ENCODE measurements at places on chromosomes 7 and 10.

DNA sequence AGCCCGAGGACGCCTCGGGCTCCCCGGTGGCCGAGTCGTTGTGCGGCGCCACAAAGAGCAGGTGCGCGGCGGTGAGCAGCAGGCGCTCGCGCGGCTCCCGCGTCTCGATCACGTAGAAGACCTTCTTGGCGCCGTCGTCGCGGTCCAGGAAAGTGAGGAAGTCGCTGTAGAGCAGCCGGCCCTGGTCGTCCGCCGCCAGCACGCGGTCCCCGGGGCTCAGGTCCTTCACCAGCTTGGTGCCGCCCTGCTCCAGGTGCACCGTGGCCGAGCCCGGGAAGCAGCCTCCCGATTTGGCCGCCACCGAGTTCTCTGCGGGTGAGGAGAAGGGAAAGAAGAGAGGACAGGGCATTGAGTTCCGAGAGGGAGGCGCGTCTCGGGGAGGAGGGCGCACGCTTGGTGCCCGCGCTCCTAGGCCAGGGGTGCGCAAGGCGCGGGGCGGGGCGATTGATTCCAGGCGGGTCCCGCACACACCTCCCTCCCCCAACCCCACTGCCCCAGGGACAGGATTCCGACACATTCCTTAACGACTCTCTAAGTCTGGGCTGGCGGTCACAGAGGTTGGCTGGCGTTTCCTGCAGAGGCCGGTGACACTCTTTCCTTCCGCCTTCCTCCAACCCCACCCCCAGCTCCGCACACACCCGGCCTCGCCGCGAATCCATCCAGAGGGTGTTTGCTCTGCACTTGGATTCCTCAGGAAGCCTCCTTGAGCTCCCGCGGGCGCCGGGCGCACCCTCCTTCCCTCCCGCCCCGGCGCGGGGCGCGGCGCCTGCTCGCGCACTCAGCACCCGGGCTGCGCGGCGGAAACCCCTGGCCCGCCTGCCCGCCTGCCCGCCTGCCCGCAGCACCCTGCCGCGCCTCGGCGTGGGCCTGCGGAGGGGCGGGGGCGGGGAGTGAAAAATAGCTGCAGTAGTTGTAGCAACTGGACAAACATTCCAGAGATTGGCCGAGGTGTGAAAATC, 8.6 kb downstream of the SHH start:
- no peak for DNase-seq

GRCh38 chr7:2972835-2973161, 70.9 kb downstream of the CARD11 start:
- DNase-seq: no peak

GRCh38 chr7:155741805-155742204, 70.5 kb downstream of the SHH start:
- DNase-seq: no peak

GRCh38 chr10:30834153-30834552, 197.5 kb downstream of the ZNF438 start:
- no peak for DNase-seq

GRCh38 chr10:52187521-52188258, 126.4 kb upstream of the DKK1 start:
- no peak for DNase-seq

DNA sequence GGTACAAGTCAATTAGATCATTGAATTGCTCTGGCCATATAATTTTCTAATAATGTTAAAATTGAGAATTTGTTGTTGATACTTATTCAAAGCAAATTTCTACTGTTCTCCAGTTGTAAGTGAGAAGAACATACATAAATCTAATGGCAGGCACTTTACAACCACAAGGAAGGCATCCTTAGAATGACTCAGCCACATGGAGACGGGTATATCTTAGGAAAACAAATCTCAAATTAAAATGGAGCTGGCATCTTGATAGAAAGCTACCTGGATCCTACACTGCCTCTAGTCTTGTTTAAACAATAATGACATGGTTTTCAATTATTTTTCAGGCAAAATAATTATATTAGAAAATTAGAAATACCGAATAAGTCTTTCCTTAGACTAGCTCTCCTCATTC, 1183.7 kb upstream of the SORCS1 start:
- no peak for DNase-seq

GRCh38 chr7:36468370-36469101, 78.9 kb downstream of the ANLN start:
- DNase-seq: no peak

DNA sequence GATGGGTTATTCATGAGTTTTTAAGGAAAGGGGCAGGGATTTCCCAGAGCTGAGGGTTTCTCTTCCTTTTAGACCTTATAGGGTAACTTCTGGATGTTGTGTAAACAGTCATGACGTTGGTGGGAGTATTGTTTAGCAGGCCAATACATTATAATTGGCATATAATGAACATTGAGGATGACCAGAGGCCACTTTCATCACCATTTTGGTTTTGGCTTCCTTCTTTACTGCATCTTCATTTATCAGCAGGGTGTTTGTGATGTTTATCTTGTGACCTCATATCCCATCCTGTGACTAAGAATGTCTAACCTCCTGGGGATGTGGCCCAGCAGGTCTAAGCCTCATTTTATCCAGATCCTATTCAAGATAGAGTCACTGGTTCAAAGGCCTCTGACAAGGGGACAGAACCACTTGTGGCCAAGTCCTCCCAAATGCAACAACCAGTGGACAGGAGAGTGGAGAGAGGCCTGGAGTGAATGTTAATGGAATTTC, 77.3 kb upstream of the RPA3 start:
- no peak for DNase-seq

Data from C1 segment of cervical spinal cord (tissue), 14 donors.